Effector CD4-positive, alpha-beta T cell (primary cell): ENCODE measurements at places on chromosomes 2 and 18.

DNA sequence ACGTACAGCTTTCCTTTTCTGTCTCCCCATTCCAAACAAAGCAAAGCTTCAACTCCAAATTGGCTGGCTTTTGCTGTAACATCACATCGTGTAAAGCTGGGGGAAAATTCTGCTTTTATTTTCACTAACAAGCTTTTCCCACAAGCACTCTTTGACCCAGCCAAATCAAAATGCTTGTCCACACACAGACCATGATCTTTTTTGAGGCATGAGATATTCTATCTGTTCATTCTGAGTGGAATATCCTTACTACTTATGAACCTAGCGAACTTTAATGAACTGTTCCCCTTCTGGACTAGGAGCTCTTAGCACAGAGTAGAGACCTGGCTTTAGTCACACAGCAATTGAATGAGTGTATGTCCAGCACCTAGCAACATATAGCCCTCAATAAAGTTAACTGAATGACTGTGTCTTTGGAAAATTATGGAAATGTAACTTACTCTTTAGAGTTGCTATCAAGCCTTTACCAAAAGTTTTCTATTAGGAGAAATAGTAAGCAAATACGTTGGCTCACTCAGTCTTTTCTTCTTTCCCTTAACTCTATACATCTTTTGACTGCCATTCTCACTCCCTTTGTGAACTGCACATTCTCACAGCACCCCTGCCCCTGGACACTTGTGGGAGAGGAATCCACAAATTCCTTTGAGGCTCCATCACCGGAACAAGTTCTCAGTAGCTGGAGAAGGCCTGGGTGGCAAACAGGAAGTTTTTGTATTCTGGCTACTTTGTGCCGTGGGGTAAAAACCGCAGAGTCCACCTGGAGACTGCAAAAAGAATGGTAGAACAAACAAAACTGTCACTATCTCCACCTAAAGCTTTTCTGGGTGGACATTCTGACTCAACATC is 1.3 kb upstream of the UBE2E3 start:
- no peak for DNase-seq

GRCh38 chr2:174711206-174711605 is 53.1 kb downstream of the CHRNA1 start:
- DNase-seq, result no peak

- no peak for DNase-seq
Observed at GRCh38 chr2:127669056-127669455, 6.3 kb downstream of the LIMS2 start.

- no peak for DNase-seq
Observed at GRCh38 chr2:216195565-216196029, 86.4 kb downstream of the XRCC5 start.

- DNase-seq, result no peak
Observed at GRCh38 chr2:64979744-64980143, 9.5 kb upstream of the SLC1A4 start.

GRCh38 chr18:77970814-77971213 is 721.2 kb downstream of the GALR1 start:
- DNase-seq, result no peak

- DNase-seq, result no peak
Observed at GRCh38 chr18:26317398-26317797, 91.2 kb downstream of the TAF4B start.

DNA sequence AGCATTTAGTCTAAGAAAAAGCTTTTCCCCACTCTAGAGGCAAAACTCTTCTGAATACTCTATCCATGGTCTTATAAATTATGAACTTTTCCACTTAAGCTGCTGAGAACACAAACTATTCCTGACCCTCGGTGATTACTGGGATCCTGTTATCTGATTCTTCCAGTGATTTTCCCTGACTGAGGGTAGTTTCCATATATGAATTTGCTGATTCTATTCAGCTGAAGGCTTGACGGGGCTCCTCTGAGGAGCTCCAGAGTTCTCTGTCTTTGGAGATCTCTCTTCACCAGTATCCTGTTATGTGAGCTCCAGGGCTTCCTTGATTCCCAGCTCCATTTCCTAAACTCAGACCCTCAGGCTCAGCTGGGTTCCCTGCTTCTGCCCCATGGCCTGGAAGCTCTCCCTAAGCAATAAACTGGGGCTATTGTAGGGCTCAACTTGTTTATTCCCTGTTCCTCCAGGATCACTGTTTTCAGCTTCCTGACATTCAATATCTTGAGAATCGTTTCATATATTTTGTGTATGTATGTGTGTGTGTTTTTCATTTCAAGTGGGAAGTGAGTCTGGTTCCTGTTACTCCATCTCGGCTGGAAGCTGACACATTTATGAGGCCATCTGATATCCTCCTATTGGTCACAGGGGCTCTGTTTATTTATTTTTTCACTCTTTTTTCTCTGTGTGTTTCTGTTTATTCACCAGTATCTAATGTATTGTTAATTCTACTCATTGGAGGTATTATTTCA is 78.2 kb downstream of the ARHGAP28 start:
- no peak for DNase-seq

- no peak for DNase-seq
Observed at GRCh38 chr2:177165721-177166711, 46.6 kb upstream of the HNRNPA3 start.

DNA sequence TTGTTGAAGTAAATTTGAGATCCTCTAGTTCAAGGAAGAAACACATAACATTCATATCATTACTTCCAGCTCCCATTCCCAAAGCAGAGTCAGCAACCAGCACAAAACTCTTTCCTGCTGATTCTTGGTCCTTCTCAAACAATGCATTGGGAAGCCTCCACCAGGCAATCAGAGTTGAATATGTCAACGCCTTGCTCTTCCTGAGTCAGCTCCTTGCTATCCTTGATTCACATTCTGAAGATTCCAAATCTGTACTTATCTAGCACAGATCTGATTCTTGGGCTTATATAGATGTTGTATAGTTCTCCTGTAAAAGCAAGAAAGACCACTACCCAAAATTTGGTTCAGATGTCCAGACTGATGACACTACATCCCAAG is 29.6 kb downstream of the CFAP210 start:
- no peak for DNase-seq

- DNase-seq, result no peak
Observed at GRCh38 chr2:55391615-55392242, 27.9 kb downstream of the CCDC88A start.

GRCh38 chr2:179661986-179662385 is 199.4 kb downstream of the ZNF385B start:
- no peak for DNase-seq

DNA sequence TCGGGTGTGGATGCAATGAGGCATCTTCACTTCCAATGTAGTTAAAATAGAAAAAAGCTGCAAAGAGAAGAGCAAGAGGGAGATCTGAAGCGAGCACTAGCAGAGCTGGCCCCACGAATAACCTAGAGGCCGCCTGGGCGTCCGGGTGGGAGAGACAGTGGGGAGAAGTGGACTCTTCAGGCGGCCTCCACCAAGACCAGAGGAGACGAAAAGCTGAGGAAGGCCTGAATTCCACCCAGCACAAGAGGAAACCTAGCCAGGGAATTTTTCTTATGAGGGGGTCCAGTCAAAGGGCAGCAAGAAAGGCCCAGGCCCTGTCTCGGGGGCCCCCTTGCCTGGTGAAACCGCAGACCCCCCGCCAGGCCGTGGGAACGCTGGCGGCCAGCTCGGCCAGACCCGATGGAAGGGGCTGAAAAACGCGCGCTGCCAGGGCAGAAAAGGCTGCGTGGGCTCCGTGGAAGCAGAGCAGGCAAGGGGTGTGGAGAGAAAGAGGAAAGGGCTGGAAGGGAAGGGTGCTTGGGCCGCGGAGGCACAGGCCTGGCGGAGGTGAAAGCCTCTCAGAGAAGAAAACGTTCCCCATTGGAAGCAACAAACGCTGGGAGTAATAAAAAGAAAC is 69.2 kb downstream of the KCTD1 start:
- no peak for DNase-seq
